A549 treated with DMSO at 1 μM for 4 hours (cell line): ENCODE measurements at places on chromosomes 3 and 15. TPM values are rescaled to one million over a fixed set of nuclear protein-coding genes. Genes with fewer than 3 reads are reported as not detected.

Gene LINGO1
- 7.1 to 12.6 TPM (median 8.4 TPM) in 5 replicates for total RNA-seq

Gene GOLGA8S
- 0.07 to 0.18 TPM (median 0.17 TPM) in 5 replicates for total RNA-seq

Gene KBTBD13
- total RNA-seq, result 0.02 TPM in 1 of 5 replicates, not detected in the others

Gene GOLGA8A
- 4.6 to 10.7 TPM (median 9.3 TPM) in 5 replicates for total RNA-seq

Gene TRIM71
- 0.01 TPM in 1 of 5 replicates, not detected in the others for total RNA-seq

Gene IL5RA
- not detected in 5 replicates for total RNA-seq

Gene TSC22D2
- total RNA-seq, result 10.7 to 14.5 TPM (median 11.3 TPM) in 5 replicates

Gene PIAS1
- total RNA-seq, result 16.7 to 23.8 TPM (median 21.1 TPM) in 5 replicates

Gene AMT
- 0.24 to 0.62 TPM (median 0.26 TPM) in 5 replicates for total RNA-seq

Gene DGKG
- 9.0 to 15.4 TPM (median 10.1 TPM) in 5 replicates for total RNA-seq

Gene CCR9
- total RNA-seq, result not detected in 5 replicates
